ENCODE measurements at places on chromosomes 1 and 21.

GRCh38 chr1:162552684-162553252, 8.8 kb upstream of the UAP1 start:
- no peak for DNase-seq

DNA sequence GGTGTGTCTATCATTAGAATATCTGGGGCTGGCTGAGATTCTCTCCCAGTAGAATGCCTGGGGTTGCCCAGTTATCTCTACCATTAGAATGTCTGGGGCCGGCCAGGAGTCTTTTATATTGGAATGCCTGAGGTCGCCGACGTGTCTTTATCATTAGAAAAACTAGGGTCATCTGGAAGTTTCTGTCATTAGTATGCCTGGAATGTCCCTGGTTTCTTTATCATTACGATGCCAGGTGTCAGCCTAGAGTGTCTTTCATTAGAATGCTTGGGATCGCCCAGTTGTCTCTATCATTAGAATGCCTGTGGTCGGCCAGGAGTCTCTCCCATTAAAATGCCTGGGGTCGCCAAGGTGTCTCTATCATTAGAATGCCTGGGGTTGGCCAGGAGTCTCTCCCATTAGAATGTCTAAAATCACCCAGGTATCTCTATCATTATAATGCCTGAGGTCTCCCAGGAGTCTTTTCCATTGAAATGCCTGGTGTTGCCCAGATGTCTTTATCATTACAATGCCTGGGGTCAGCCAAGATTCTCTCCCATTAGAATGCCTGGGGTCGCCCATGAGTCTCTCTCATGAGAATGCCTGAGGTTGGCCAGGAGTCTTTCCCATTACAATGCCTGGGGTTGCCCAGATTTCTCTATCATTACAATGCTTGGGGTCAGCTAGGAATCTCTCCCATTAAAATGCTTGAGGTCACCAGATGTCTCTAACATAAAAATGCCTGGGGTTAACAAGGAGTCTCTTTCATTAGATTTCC, 53.2 kb downstream of the RNF187 start:
- no peak for DNase-seq

DNA sequence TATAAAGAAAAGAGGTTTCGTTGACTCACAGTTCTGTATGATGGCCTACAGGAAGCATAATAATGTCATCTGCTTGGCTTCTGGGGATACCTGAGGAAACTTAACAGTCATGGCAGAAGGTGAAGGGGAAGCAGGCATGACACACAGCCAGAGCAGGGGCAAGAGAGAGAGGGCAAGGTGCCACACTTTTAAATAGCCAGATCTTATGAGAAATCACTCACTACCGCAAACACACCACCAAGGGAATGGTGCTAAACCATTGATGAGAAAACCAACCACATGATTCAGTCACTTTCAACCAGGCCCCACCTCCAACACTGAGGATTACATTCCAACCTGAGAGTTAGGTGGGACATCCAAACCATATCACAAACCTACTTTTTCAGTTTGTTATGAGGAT, 245.9 kb upstream of the SGIP1 start:
- no peak for DNase-seq

- DNase-seq = no peak
Measured at GRCh38 chr1:111756124-111756513, 418 bp downstream of the DDX20 start.

DNA sequence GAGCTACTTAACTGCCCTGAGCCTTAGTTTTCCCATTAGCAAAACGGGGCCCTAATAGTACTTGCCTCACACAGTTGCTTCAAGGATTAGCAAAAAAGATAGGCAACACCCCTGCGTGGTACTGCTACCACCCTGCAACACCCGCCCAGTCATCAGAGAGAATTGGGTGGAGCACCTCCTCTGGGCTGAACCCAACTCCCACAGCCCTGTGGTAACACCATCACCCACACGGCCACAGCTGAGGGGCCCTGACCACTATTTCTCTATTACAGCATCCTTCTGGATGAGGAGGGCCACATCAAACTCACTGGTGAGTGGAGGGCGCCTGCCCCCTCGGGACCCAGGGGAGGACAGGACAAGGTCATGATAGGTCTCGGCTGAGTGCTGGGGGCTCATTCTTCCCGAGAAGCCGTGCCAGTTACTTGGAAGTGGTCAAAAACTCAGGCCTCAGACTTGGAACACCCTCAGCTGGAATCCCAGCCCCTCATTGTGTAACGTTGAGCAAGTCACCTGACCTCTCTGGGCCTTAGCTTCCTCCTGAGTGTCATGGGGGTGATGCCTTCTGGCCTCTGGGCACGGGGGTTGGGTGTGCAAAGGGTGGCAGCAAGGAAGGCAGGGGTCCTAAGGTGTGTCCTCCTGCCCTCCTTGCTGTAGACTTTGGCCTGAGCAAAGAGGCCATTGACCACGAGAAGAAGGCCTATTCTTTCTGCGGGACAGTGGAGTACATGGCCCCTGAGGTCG, 24.6 kb downstream of the RPS6KA1 start:
- no peak for DNase-seq

DNA sequence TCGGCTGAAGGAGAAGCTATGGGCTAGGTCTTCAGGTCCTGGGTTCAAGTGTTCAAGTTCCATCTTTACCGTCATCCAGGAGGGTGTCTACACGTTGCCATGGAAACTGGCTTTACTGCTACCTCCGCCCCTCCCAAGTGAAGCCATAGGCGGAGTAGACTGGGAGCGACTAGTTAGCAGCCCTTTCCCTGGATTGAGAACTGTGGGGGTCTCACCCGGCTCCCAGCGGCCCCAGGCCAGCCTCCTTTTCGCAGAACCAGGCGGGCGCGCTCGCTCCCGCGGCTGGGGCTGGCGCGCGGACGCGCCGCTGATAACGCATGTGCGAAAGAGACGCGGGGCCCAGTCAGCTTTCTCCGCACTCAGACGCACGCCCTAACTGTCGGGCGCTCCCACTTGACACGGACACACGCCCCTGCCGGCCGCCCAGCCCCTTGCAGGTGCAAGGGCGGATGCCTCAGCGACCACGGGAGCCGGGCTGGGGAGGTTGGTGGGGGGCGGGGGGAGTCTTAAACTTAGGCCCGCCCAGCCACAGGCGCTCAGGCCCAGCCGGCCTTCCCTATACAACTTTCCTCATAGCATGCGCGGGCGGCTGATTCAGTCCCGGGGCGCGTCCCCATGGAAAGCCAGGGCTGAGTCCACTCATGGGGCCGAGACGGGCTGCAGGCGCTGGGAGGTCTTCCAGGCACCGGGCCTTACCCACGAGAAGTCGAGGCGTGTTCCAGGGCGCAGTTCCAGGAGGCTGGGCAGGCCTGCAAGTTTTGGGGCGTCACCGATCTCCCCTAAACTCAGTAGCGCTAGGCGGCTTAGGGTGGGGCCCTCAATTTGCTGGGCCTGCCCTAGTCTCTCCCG, 7.4 kb downstream of the EFNA4 start:
- DNase-seq = peak; percentile 69

GRCh38 chr1:230320804-230321203, 105.3 kb downstream of the PGBD5 start:
- DNase-seq = no peak

GRCh38 chr1:174204697-174205308, 45.5 kb downstream of the RABGAP1L start:
- no peak for DNase-seq

GRCh38 chr1:153961421-153961820, 1.9 kb downstream of the SLC39A1 start:
- no peak for DNase-seq

DNA sequence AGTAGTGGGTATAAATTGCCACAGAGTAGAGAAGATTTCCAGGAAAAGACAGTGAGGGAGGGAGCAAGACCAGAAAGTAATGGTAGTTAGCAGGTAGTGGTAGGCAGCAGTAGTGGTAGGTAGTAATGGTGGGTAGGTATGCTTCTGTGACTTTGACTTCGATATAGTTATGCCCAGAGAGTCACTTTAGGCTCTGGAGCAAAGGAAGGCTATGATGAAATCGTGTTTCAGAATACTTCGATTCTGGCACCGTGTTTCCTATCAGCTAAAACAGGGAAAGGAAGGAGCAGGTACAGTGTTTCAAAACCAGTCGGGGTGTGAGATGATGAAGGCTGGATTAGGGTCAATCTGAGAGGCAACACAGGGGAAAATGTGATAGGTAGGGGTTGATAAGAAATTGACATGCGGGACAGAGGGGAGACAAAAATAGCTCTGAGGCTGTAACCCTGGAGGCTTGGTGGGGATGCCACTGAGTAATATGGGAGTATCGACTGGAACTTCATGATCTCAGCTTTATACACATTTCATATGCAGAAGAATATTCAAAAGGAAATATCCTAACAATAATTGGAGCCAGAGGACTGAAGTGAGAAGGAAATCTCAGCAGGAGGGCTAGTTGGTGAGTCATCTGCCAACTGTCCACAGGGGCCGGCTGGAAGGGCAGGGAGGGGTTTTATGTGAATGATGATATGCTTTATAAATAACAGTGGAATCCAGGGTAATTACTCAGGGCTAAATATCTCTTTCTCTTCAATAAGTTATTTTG, 25.2 kb upstream of the TRIM45 start:
- DNase-seq = no peak

DNA sequence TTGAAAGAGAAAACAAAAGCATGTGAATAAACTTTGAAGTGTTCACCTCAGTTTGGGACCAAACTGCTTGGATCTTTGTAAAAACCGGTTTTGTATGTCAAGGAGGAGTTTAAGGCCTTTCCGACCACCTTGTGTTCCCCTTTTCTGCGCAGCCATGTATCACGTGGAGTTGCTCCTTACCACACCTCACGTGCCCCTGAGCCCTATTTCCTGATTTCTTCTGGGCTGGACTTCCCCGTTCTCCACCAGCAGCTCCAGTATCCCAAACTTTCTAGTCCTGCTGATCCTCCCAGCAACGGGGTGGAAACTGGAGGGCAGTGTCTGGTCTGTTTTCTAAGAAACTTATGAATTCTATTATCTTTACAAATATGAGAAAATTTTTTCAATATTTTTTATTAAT, 1.6 kb upstream of the SH3D21 start:
- DNase-seq = no peak

- no peak for DNase-seq
Measured at GRCh38 chr21:29230551-29231261, 68.0 kb upstream of the BACH1 start.

Data from effector CD8-positive, alpha-beta T cell (primary cell).